ENCODE measurements at places on chromosomes 5 and 9.

- peak; percentile 6 for DNase-seq
These were observed 674 bp downstream of the C5orf15 start for GRCh38 chr5:133967698-133968203.

- no peak for DNase-seq
These were observed 352.9 kb downstream of the DNAH5 start for GRCh38 chr5:13591621-13592020.

DNA sequence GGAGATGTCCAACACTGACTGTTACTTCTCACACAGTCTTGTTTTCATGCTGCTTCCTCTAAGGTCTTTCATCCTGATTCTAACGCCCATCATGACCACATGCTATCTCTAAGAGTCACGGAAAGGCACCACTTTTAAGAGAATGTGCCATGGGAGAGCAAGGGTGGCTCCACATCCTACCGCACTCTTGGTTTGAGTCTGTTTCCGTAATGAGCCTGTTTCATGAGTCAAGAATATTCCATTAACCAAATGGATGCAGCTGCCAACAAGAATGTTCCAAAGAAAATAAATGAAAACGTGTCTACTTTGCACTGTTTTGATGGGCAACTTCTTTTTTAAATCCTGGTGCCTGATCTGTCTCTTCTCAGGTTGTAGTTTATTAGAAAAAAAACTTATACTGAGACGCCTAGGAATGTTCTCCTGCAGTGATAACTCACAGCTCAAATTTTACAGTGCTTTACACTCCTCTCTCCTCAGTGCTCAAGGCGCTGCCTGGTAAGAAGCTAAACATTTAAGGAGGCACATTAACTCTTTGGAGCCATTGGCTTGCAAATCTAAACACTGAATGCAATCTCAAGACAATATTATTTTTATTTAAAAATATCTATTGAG is 124.3 kb downstream of the FGF1 start:
- DNase-seq, result no peak

DNA sequence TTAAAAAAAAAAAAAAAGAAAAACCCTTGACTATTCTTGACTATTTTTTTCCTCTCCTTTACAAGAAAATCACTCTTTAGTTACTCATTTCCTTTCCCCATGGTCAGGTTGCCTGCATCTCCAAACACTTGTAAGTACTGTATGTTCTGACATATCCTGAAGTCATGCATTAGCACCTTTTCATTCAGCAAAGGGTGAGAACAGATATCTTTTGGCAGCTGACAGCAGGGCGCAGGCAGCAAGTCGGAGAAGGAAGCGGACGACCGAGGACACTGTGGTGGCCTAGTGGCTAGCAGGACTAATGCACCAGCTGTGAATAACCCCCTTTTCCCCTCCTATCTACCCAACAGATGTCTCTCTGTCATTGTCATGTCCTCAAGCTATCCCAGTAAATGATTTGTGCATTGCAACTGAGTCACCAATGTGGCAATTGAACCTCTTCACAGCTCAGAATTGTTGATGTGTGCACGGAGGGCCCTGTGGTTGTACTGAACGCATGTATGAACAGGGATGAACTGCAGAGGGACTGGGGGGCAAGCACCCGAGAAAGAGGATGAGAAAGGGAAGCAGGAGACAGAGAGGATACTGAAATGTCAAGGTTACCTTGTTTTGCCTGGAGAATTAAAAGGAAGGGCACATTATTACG is 996.0 kb upstream of the ARRDC3 start:
- DNase-seq, result no peak

GRCh38 chr5:143570989-143571388 is 167.5 kb upstream of the NR3C1 start:
- no peak for DNase-seq

DNA sequence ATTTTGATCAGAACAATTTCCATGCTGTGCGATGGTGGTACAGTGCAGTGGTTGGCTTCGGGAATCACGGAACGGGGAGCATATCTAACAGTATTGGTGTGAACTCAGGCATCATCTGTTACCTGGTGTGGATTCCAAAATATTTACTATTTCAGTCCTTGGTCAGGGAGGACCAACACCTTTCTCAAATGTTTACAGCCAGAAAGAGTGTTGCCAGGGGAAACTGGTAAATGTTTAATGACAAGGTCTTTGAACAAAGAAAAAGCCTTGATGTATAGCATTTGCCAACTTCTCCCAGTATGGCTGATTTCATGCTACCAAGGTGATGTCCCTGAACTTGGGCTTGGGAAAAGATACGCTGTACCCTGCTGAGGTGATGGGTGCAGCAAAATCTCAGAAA is 145.6 kb upstream of the POC5 start:
- no peak for DNase-seq

DNA sequence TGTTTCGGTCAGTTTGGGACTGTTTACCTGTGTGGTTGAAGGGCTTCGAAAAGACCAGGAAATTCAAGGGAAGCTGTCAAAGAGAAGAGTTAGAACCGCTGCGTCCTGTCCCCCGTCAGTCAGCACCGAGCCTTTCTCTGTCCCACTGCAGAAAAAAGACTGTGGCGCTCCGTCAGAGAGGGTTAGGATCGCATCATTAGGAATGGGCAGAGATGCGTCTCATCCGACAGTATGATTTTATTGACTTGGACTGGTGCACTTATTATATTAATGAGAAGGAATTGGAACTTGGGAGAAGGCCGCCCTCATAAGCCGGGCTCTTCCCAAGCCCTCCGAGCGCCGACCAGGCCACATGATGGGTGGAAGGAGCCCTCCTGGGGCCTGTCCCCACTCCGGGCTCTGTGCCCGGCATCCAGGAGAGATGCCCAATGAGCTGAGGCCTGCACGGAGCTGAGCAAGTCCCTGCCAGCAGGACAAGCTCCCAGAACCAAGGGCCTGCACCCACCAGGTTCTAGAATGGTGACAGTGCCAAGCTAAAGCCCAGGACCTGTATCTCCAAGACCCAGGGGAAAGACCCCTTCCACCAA is 71.5 kb downstream of the NEK6 start:
- DNase-seq, result no peak

DNA sequence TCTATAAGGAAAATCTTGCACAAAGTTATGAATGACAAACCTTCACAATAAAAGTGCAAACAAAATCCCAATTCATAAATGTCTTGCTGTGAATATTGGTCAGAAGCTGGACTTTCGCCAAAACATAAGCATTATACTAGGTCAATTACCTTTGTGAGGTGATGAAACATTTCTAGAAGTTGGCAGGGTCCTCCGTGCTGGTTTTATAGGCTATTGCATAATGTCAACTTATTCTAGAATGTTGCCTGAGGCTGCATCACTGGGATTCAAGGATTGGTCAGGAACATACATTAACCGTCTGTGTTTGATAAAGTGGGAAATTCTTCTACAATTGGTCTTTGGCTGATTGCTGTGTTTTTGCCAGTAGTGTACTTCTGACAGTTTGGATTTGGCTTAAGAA is 49.8 kb upstream of the PALM2AKAP2 start:
- no peak for DNase-seq

DNA sequence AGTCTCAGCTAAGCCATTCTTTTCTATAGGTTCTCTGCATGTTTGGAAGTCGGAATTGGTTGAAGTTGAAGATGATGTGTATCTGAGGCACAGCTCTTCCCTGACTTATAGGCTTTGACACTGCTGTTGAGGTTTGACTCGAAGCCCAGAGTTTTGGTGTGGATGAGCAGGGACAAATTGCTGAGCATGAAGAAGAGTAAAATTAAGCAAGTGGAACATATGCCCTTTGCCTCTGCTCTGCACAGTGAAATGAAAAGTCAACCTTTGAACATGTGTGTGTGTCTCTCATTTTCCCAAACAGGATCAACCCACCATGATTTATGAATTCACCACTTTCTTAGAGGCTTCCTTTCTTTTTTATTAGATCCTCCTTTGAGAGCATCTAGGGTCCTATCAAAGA is 8.5 kb downstream of the HMHB1 start:
- no peak for DNase-seq

- no peak for DNase-seq
These were observed 279.6 kb upstream of the GRAMD2B start for GRCh38 chr5:126143622-126144021.

DNA sequence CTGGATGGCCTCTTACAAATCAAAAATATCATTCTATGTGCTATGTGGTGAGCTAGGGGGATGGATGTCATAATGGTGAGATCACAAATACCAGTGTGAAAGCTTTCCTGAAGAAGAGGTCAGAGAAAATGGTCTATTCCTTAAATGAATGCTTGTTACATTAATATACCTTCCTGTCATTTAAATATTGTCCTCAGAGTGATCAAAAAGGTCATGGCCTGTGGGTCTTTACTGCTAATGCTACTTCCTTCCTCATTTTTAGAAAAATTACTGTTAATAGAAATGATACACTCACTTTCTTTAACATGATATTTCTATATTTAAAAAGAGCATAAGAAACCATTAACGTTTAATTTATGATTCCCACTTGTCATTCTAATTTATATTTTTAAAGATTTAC is 9.7 kb downstream of the OMD start:
- no peak for DNase-seq
